T-helper 9 cell (primary cell): ENCODE measurements at places on chromosomes 1 and 21.
A peak's percentile ranks its signal among the peaks of the same experiment; 100 is the strongest.

- no peak for DNase-seq
These were observed 27.8 kb downstream of the SLC19A1 start for GRCh38 chr21:45514311-45515021.

GRCh38 chr1:176206006-176206960, 803 bp downstream of the COP1 start:
- no peak for DNase-seq

- DNase-seq = no peak
These were observed 7.6 kb downstream of the BARHL2 start for GRCh38 chr1:90709535-90709934.

- DNase-seq = no peak
These were observed 46.9 kb downstream of the CD34 start for GRCh38 chr1:207863893-207864535.

- no peak for DNase-seq
These were observed 1.9 kb downstream of the CNN3 start for GRCh38 chr1:94925004-94925403.

- DNase-seq = peak; percentile 7
These were observed 110.0 kb downstream of the GRIK3 start for GRCh38 chr1:36924282-36924811.

- no peak for DNase-seq
These were observed 633.8 kb downstream of the PTPRC start for GRCh38 chr1:199272628-199273086.

GRCh38 chr1:234990874-234991801, 137.5 kb downstream of the TOMM20 start:
- DNase-seq = no peak

- no peak for DNase-seq
These were observed 74.3 kb upstream of the CAPZB start for GRCh38 chr1:19559641-19560040.

DNA sequence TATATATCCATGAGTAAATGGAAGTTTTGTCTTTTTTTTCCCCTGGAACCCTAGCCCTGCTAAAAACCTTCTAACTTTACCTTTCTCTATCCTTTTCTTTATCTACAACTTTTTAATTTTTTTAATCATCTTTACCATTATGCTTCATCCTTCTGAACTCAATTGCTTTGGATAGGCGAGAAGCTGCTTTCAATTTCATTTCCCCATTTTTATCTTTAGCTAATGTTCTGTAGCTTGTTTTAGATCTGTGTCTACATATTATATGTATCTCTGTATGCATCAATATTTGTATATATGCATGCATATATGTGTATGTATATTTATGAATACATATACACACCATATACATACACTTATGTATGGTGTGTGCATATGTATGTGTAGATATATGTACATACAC, 57.4 kb downstream of the PTPRC start:
- DNase-seq = no peak

GRCh38 chr1:119827010-119827409, 15.8 kb upstream of the REG4 start:
- no peak for DNase-seq

DNA sequence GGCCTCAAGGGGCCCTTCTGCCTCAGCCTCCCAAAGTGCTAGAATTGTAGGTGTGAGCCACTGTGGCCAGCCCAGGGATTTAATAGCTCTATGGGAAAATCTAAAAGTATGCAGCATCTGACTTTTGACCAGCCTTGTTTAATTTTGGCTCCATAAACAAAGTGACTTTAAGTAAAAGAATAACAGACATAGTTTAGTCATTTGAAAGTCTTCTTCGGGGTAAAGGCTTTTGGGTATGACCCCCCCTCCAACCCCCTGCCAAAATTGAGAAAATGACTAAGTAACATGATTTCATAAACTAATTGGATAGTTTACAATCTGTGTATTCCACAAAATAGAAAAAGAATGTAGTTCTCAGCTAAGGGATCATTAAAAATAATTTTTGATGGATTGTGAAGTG, 17.0 kb downstream of the GPBP1L1 start:
- DNase-seq = no peak

DNA sequence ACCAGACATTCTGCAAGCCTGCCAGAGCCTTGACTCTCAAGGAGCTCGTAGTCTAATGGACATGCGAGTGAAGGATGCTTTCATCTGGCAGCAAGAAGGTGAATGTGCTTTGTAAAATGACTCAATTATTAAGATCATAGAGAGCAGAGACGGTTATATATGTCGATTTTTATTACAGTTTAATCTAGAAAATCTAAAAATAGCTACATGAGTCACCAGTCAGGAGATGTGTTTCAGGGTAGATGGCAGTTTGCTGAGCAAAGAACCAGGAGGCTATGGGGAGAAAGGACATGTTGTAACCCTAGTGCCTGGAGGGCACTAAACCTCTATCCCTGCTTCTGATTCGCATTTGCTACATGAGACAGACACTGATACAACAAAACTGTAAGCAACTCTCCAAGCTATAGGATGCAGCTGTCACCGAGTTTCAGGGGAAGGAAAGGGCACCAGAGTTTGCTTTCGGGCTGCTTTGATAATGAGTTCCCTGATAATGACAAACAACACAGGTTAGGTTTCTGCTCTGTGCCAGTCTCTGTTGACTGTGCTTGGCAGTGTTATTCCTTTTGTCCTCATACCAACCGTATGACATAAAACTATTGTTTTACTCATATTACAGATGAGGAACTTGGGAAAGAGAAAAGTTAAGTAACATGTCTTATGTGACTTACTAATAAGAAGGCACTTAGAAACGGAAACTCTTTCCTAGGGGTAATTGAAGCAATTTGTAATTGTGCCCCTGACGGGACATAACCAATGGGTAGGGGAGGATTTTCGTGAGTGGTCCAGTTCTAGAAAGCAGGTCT, 43.2 kb downstream of the C1orf198 start:
- DNase-seq = no peak

DNA sequence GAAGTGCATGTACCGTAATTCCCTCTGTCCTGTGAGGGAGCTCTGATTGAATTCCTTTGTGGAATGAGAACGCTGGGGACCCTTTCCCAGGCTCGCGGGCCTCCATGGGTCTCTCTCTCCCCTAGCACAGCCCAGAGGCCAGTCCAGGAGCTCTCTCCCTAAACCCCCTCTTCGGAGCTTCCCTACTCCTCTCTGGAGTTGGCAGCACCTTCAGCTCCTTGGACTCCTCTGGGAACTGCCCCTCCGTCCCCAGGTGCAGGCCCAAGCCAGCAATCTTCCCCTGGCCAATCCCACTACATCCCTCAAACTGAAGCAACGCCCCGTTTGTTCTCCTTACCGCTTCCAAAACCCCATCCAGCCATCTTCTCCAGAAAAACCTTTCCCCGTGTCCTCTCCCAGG, 10.5 kb upstream of the SYNC start:
- no peak for DNase-seq

DNA sequence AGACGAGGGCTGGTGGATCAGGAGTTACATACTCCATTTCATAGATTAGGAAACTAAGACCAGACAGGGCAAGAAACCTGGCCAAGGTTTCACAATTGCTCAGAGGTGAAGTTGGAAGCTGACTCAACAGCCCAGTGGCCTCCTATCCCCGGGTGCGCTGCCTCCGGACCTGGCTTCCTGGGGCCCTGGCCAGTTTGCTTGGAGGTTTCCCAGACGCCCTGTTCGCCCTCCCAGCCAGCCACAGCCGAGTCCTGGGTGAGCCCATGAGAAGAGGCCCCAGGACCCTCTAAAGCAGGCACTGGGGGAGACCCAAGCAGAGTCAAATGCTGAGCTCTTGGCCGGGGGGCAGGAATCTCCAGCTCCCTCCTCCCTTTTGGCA, 180.1 kb downstream of the ZBTB18 start:
- no peak for DNase-seq
